ENCODE measurements at places on chromosomes 12 and 14. TPM values are rescaled to one million over a fixed set of nuclear protein-coding genes. Genes with fewer than 3 reads are reported as not detected.

Gene E2F7
- total RNA-seq, result 10.3 TPM

Gene TMPRSS12
- total RNA-seq, result not detected

Gene ANKRD33
- total RNA-seq, result not detected

Gene FAM90A1
- not detected for total RNA-seq

Gene AICDA
- not detected for total RNA-seq

Gene ANO4
- 10.2 TPM for total RNA-seq

Gene RNASE1
- not detected for total RNA-seq

Gene NAA25
- total RNA-seq, result 25.5 TPM

Gene LRRC10
- total RNA-seq, result not detected

Gene KRT3
- total RNA-seq, result not detected

Gene RIMBP2
- total RNA-seq, result not detected

Gene JAG2
- 0.18 TPM for total RNA-seq

Gene HOMEZ
- 7.7 TPM for total RNA-seq

Gene SPTB
- under 0.01 TPM for total RNA-seq

Gene TAS2R42
- not detected for total RNA-seq

Gene CPNE6
- not detected for total RNA-seq

Gene TSHR
- total RNA-seq, result not detected

Gene GRIP1
- total RNA-seq, result under 0.01 TPM

Gene AQP2
- total RNA-seq, result not detected

Gene SERPINA9
- under 0.01 TPM for total RNA-seq

Gene TRHDE
- 97.8 TPM for total RNA-seq

Gene NPAS3
- total RNA-seq, result not detected

Gene AHNAK2
- 7.9 TPM for total RNA-seq

Gene PPP1CC
- 126 TPM for total RNA-seq

Gene KLRC3
- not detected for total RNA-seq

Gene IRAK3
- total RNA-seq, result 0.72 TPM

Gene VRTN
- not detected for total RNA-seq

Gene EMP1
- 570 TPM for total RNA-seq

Gene LRP6
- total RNA-seq, result 41.4 TPM

Gene SELPLG
- total RNA-seq, result 3.2 TPM

Gene MANSC1
- 1.1 TPM for total RNA-seq

Gene NRIP2
- total RNA-seq, result 0.18 TPM

Gene IPO4
- total RNA-seq, result 36.7 TPM

Gene EEA1
- 23.9 TPM for total RNA-seq

Gene PPHLN1
- 96.9 TPM for total RNA-seq

Gene SAMD15
- 1.3 TPM for total RNA-seq

Gene RAB5B
- total RNA-seq, result 56.5 TPM

Gene LTBP2
- 26.7 TPM for total RNA-seq

Gene GCH1
- total RNA-seq, result 0.56 TPM

Gene CCDC85C
- total RNA-seq, result 13.9 TPM

Gene TBX5
- total RNA-seq, result 10.8 TPM

Gene TAS2R10
- 0.36 TPM for total RNA-seq

Gene FBLN5
- 9.7 TPM for total RNA-seq

Gene C3AR1
- total RNA-seq, result 0.28 TPM

Gene GDF3
- not detected for total RNA-seq

Gene SMAGP
- 15.6 TPM for total RNA-seq

Gene PLXNC1
- total RNA-seq, result 1.6 TPM

Gene DIO3
- not detected for total RNA-seq

Gene ANGEL1
- 3.6 TPM for total RNA-seq

Gene EIF2S3B
- total RNA-seq, result 6.8 TPM

All from IMR-90 (cell line).